Aorta (tissue), 5 donors: ENCODE measurements at places on chromosomes 3 and 15. TPM values are rescaled to one million over a fixed set of nuclear protein-coding genes. Genes with fewer than 3 reads are reported as not detected.

DNA sequence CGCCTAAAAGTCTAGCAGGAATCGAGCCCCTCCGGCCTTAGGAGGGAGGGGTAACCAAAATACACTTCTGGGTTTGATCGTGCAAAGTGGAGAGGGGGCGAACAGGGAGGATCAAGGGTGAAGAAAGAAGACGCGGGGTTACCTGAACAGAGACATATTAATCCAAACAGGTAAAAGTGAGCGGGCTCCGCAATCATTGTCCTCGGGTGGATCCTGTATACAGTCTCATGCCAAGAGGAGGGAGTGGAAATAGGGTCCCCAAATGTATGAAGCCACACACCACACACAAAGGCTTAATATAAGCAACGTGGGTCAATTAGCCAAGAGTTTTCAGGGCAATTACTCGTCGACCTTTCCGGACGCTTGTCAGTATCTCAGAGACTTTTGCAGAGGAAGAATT is 749.5 kb downstream of the ROBO1 start:
- no peaks in the 10 kb centered on the region for H3K36me3 ChIP-seq
- no peaks in the 10 kb centered on the region for H3K27me3 ChIP-seq
- peak overlapping the region; percentile 89 for H3K4me3 ChIP-seq
- no peak overlapping the region for H3K27ac ChIP-seq
- DNase-seq, result no peak

DNA sequence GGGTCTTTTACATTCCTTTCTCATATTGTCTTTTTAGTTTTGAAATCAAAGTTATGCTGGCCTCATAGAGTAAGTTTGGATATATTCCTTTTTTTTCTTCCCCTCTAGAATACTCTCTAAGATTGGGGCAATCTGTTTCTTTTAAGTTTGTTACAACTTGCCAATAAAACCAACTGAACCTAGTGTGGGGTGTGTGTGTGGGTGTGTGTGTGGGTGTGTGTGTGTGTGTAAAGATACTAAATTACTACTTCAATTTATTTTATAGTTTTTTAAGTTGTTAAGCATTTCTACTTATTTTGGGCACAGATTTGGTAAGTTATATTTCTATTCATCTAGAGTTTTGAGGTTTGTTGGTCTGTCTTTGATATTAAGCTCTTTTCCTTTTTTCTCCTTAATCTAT is 198.2 kb upstream of the TMC3 start:
- no peak for DNase-seq
- no peaks in the 10 kb centered on the region for H3K36me3 ChIP-seq
- H3K27ac ChIP-seq, result no peak overlapping the region
- H3K27me3 ChIP-seq, result no peaks in the 10 kb centered on the region
- no peak overlapping the region for H3K4me3 ChIP-seq
- no peaks in the 10 kb centered on the region for H3K4me1 ChIP-seq

DNA sequence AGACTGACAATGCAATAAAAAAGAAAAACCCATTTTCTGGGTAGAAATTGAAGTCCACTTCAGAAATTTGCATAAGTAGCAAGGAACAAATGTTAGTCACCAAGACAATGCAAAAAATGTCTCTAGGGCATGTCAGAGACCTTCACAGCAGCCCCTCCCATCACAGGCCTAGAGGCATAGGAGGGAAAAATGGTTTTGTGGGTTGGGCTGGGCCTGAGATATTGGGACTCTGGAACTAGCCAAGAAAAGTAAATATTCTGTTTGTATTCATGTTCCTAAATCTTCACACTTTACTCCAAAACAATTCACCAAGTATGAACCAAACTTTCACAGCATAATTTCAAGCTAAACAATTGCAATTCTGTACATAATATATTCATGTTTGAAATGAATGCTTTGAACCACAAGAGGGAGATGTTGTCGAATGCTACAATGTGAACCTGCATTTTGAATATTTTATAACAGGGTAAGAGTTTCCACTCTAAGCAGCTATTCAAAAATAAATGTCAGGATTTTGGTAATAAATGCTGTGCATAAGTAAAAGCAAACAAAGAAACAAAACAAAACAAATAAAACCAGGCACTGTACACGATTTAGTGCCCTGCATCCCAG is 429.2 kb downstream of the OTOL1 start:
- H3K27ac ChIP-seq, result no peak overlapping the region
- no peak for DNase-seq
- no peaks in the 10 kb centered on the region for H3K27me3 ChIP-seq
- no peaks in the 10 kb centered on the region for H3K4me1 ChIP-seq

GRCh38 chr15:29612096-29612495 is 210.2 kb downstream of the TJP1 start:
- no peaks in the 10 kb centered on the region for H3K27me3 ChIP-seq
- no peak for DNase-seq
- H3K27ac ChIP-seq, result no peak overlapping the region

DNA sequence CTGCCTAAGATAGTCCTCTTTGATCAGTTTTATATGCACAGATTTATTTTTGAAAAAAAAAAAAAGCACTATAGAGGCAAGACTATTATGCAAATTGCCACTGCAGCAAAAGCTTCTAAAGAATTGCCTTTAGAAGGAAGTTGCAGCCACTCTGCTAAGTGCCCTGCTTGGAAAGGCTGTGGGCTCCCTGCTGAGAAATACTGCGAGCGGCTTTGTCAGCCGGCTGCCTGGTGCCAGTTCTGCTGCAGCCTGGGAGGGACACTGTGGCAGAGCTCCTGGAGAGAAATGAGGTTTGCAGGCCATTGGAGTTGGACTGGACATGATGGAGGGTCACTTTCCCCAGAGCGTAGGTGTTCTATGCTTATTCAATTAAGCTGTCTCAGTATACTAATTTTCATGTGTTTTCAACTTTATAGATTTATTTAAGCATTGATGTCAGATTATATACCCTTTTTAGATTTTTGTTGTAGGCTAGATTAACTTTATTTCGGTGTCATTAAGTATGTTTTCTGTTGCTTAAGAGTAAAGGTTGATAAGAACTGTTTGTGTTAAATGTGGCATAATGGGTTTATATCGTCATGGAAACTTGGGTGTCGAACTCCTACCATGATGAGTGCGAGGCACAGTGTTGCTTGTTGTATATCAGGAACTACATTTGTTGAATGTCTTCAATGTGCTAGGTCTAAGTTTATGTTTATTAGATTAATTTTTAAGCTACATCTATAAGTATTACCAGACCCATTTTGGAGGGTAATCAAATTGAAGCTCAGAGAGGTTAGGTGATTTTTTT is 6.6 kb downstream of the MAP2K5 start:
- no peak overlapping the region for H3K4me3 ChIP-seq
- H3K36me3 ChIP-seq, result peaks cover 1% of the 10 kb centered on the region
- no peak overlapping the region for H3K27ac ChIP-seq
- H3K27me3 ChIP-seq, result no peaks in the 10 kb centered on the region

The GUCA1C gene
- not detected for total RNA-seq

The EPHA3 gene
- 19.3 TPM for total RNA-seq
